ENCODE measurements at places on chromosomes 5 and 9.

GRCh38 chr9:107712390-107712789, 222.8 kb upstream of the KLF4 start:
- peak; percentile 60 for DNase-seq

DNA sequence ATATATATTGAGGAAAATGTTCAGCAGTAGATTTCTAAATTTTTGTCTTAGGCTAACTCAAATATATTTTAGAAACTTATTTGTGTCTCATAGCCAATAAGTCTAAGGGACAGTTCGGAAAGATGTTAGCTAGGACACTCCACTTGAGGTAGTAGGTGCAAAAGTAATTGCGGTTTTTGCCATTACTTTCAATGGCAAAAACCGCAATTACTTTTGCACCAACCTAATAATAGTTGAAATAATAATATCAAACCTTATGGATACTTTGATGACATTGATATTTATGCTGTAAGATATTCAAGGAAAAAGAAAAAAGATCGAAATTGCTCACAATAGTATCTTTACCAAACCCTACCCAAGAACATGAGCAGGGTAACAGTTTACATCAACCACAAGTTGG, 555.5 kb upstream of the ST8SIA4 start:
- no peak for DNase-seq

DNA sequence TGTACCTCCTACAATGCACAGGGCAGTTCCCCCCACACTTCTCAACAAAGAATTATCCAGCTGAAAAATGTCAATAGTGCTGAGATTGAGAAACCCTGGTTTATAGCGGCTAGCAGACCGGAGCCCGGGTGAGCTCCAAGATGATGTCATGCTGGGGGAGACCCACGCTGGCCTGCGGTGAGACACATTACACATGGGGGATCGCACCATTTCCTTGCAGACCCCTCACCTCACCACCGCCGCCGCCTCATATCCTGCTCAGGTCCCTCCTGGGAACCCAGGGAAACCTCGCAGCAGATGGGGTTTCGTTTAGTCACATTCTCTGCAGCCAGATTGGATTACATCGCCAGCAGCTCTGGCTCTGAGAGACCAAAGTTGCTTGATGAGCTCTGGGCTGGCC, 14.7 kb upstream of the TNC start:
- no peak for DNase-seq

DNA sequence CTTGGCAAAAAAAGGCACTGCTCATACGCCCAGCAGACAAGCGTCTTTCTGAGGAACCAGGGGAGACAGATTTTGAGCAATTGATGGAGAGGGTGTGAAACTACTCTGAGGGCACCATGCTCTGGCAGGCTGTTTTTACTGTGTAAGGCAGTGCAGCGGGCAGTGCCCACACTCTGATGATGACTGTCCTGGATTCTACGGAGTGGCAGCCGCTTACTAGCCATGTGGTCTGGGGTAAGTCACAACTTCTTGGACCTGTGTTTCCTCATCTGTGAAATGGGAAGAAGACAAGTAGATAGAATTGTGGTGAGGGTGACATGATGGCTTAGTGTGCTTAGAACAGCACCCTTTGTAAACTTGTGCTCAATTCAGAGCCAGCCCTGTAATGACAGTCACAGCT, 38.8 kb downstream of the FABP6 start:
- no peak for DNase-seq

GRCh38 chr9:125820100-125820804, 73.1 kb downstream of the PBX3 start:
- DNase-seq: no peak

GRCh38 chr5:5141339-5141599, 1.1 kb downstream of the ADAMTS16 start:
- no peak for DNase-seq

GRCh38 chr9:100485196-100485595, 12.2 kb downstream of the TMEFF1 start:
- no peak for DNase-seq

- DNase-seq: no peak
Measured at GRCh38 chr5:55363856-55364255, 56.1 kb downstream of the MTREX start.

GRCh38 chr5:94433397-94434163, 184.8 kb downstream of the KIAA0825 start:
- peak; percentile 97 for DNase-seq

GRCh38 chr5:19988457-19988856, 457 bp upstream of the CDH18 start:
- no peak for DNase-seq

DNA sequence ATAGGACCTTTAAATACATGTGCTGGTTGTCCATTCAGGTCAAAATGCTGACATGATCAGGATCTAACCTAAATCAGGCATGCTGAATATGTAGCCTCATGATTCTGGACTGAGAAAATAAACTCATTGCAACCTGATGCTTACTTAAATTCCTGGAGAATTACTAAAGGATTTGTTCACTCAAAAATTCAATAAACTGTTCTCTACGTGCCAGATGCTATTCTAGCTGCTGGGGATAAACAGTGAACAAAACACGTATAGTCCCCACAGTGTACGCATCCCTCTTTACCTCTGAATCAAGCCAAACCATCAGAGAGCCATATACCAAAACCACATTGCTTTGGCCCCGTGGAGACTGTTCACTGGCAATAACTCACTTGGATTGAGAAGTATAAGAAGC, 6.1 kb downstream of the SCAI start:
- no peak for DNase-seq

- DNase-seq: no peak
Measured at GRCh38 chr9:75072895-75073294, 15.1 kb downstream of the NMRK1 start.

DNA sequence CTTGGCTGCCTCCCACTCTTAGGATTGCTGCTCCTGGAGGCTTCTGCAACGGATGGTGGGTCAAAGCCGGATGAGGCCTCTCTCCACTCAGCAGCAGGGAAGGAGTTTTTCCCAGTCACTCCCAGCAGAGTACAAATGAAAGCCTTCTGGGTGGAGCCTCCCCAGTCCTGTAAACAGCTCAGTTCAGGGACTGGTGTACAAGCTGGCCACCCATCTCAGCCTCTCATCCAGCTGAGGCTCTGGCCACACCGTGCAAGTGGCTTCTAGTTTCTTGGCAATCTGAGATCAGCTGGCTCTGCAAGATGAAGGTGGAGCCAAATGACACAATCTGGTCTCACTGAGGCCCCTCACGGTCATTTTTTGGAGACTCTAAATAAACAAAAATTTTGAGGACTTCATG, 10.0 kb downstream of the GPX3 start:
- DNase-seq: no peak

- peak; percentile 26 for DNase-seq
Measured at GRCh38 chr9:106023455-106023854, 329.1 kb downstream of the TMEM38B start.

DNA sequence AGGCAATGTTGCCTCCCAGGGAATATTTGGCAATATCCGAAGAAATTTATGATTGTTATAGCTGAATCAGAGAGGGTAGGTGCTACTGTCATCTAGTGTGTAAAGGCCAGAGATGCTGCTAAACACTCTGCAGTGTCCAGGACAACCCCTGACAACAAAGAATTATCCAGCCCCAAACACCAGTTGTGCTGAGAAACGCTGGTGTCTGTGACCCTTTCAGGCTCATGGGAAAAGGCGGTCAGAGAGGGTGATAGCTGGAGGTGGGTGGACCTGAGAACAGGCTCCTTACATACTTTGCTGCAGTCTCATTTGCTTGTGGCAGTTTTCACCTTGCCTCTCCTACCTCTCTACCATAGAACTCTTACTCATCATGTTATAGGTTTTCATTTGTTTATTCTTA, 295.3 kb upstream of the DMRT1 start:
- DNase-seq: no peak
